ENCODE measurements at places on chromosomes 11 and 22.

DNA sequence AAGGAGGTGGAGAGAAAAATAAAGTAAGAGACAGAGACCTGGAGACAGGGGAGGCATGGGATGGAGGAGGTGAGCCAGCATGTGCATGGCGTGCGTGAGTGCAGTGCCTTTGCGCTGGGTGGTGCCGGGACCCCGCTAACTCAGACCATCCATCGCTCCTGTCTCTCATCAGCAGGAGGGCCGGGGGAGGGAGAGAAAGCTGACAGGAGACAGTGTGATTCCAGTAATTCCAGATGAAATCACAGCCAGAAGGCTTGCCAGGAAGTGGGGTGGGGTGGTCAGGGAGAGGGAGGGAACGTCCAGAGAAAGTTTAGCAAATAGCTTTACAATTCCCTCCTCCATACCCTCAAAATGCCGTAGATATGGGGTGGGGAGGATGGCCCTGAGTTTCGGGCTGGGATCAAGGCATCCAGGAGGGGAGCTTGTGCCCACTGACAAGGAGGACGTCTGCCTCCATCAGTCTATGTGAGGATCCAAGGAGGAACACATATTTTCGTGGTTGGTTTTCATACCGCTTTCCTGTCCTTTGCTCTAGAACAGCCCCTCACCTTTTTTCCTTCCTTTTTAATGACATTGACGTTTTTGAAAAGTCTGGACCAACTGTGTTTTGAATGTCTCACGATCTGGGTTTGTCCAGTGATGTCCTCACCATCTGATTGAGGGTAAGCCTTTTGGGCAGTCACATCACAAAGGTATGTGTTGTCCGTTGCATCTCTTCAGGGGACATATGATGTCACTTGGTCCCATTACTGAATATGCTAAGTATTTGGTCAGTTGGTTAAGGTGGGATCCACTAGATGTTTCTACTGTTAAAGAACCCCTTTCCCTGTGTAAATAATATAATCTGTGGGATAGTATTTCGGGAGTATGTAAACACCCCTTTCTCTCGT is 567.3 kb downstream of the MIAT start:
- DNase-seq: no peak

GRCh38 chr22:48547971-48548370 is 1279.7 kb downstream of the BRD1 start:
- no peak for DNase-seq

GRCh38 chr22:47448231-47449223 is 686.1 kb downstream of the TBC1D22A start:
- DNase-seq: no peak

GRCh38 chr11:117820071-117820470 is 4.5 kb downstream of the FXYD2 start:
- no peak for DNase-seq

DNA sequence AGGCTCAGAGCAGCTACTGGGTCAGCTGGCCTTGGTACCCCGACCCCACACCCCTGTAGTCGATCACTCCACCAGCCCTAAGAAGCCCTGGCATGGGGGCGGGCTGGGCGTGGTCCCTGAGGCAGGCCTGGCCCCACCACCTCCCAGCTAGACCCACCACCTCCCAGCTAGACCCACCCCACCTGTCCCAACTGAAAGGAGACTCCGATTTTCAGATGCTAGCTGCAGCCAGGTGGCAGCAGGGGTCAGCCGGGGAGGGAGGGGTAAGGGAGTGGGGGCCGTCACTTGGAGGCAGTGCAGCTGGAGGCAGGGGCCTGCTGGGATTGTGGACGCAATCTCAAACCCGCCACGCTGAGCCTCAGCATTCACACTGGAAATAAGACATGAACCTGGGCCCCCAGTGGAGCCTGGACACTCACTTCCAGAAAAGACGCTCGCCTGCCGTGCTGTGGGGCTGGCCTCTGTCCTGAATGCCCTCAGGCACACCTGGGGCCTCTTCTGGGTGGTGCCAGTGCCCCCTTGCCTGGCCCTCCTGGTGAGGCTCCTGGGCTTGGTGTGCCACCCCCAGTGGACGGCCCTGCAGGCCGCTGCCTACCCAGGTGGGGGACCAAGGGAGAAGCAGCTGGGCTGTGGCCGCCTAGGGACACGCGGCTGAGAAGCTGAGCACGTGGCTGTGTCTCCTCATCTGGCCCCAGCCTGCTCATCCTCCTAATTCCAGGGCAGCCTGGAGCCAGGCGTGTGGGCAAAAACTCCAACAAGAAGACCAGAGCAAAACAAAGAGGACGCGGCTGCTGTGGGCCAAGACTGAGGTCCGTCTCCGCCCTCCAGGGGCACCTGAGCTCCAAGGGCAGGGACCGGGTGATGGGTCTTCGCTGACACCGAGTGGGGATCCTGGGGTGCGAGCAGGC is 26.7 kb downstream of the OSBPL5 start:
- no peak for DNase-seq

DNA sequence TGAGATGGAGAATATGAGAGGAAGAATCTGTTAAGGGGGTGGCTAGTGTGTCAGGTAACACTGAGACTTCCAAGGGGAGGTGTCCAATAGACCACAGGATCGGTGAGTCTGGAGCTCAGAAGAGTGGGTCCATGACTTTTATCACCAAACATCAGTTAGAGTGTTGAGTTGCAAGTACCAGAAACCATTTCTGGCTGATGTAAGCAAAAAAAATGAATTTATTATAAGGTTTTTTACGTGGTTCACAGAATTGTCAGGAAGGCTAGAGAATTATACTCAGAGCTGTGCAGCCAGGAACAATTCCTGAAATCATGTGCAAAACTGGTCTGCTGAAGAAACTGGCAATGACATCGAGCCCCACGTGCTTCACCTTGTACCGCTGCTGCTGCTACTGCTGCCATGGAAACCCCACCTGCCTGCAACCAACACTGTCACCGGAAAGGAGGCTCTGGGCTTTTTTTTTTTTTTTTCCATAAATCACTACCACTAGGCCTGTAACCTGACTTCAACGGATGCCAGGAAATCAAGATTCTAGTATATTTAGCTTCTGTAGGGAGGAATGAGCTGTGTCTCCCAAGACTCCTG is 16.6 kb upstream of the STK33 start:
- DNase-seq: peak; percentile 68

DNA sequence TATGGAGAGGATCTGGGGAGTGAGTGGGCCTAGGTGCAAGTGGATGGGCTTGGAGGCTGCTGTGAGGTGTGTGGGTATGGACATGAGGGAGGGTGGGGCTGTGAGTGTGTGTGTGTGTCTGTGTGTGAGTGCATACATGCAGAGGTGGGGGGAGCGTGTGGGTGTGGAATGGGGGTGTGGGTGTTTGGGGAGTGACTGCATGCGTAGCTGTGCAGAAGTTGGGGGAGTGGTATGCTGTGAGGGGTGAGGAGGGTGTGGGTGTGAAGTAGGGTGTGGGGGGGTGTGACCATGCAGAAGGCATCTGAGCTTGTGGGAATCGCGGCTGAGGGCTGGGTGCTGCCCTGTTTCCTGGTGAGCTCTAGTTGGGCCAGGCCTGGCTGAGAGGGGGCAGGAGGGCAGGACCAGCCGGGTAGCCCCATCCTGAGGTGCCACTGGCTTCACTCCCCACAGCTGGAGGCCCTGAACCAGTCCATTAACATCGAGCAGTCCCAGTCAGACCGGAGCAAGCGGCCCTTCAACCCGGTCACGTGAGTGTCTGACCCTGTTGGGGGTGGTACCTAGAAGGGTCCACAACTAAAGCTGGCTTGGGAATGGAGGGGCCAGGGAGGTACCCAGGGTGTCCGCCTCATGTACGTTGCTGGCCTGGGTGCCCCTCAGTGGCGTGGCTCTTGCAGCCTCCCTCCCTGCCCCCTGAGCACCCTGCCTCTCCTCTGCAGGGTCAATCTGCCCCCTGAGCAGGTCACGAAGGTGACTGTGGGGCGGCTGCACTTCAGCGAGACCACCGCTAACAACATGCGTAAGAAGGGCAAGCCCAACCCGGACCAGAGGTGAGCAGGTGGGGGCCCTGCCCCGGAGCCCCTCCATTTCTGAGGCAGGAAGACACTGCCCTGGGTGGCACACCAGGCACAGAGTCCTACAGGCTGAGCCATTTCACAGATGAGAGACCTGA is 16.5 kb downstream of the TMEM258 start:
- no peak for DNase-seq

GRCh38 chr22:43441751-43442150 is 29.9 kb downstream of the MPPED1 start:
- no peak for DNase-seq

DNA sequence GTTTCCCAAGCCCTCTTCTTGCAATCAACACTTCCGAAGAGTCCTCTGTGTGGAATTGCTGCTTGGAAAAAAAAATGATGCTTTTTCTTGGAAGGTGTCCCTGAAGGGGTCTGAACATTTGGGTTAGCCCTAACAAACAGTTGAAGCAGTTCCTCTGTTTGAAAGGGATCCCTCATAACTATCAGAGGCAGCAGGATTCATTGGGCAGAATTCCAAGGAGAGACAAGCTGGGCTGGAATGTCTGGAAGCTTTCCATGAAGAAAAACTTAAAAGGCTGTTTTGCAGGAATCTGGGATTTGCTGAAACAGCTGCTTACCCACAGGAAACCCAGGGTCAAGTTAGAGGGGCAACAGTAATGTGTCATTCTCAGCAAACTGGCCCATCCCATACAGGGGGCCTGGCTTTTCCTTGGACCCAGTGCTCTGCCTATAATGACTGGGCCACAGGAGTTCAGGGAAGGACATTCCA is 3.1 kb downstream of the CSNK2A3 start:
- peak; percentile 69 for DNase-seq

DNA sequence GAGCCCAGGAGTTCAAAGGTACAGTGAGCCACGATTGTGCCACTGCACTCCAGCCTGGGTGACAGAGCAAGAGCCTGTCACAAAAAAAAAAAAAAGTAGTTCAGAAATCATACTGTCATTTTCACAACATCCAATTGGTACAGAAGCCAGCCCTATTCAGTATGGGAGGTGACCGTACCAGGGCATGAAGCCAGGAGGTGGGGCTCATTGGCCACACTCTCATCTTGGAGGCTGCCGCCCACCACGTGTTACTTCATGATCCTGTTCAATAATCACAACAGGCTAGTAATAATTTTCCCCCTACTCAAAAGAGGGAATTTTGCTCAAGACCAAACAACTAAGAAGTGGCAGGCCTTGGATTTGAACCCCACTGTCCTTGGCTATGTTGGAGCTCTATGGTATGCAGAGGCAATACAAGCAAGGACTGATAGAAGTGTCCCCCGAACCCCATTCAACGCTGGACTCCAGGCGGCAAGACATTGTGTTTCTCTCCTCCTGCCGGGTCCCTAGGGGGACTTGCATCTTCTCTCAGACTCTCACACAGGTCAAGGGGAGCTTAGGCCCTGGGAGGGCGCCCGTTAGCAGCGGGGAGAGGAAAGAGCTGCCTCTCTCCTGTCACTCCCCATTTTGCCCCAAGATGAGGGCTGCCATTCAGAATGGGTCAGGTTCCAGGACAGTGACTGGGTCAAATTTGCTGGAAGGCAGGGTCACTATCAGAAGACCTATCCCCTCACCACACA is 40.2 kb upstream of the EMID1 start:
- no peak for DNase-seq

GRCh38 chr22:30150212-30150611 is 69.9 kb downstream of the HORMAD2 start:
- no peak for DNase-seq

GRCh38 chr22:26902401-26903029 is 245.1 kb downstream of the MIAT start:
- no peak for DNase-seq

- DNase-seq: no peak
Measured at GRCh38 chr11:8087185-8087584, 6.2 kb downstream of the TUB start.

DNA sequence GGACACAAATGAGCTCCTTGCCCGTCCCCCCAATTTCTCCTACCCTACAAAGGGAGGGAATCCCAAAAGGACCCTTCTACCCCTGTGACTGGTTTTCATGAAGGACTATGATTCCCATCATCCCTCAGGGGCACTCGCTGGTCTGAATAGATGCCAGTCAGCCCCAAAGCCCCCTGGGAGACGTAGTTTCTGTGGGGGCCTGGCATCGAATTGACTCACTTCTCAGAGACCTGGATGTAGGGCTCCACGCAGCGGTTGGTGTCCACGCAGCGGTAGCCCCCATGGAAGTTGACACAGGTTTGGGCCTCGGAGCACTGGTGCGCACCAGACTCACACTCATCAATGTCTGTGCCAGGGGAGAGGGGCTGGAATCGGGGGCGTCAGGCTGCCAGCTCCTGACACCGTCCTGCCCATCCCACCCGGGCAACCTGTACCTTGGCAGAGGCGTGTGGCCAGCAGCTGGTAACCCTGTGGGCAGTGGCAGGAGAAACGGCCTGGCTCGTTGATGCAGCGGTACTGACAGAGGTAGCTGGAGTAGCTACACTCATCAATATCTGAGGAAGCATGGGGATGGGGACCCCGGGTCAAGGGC is 4.4 kb downstream of the EFEMP2 start:
- DNase-seq: no peak

GRCh38 chr11:125886997-125887372 is 483 bp upstream of the HYLS1 start:
- peak; percentile 6 for DNase-seq

GRCh38 chr11:20530942-20531703 is 68.3 kb upstream of the SLC6A5 start:
- no peak for DNase-seq

GRCh38 chr11:66745356-66746235 is 16.6 kb upstream of the SPTBN2 start:
- DNase-seq: no peak

DNA sequence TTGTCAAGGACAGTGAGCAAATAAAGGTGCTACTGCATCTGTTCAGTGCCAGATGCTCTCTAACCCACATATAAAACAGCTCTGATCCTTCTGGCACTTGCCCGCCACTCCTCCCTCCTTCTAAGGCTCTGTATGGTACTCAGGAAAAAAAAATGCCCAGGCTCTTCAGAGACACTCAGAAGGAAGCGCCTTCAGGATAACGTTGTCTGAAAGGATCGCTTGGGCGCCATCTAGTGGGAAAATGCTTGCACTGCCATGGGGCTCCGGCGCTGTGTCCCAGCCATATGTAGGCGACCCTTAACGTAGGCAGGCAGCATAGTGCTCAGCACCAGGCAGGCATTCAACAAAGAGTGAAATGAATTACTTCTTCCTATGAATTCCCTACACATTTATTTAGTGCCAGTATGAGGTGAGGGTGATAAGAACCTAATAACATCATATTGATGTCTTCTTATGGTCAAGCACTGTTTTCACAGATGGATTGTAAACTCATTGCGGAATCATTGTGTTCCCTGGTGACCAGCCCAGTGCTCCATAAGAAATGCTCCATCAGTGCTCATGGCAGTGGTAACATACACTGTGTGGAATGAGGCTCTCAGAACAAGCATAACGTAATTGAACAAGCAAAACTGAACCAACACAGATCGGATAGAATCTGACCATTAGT is 39.6 kb downstream of the PAMR1 start:
- peak; percentile 86 for DNase-seq

DNA sequence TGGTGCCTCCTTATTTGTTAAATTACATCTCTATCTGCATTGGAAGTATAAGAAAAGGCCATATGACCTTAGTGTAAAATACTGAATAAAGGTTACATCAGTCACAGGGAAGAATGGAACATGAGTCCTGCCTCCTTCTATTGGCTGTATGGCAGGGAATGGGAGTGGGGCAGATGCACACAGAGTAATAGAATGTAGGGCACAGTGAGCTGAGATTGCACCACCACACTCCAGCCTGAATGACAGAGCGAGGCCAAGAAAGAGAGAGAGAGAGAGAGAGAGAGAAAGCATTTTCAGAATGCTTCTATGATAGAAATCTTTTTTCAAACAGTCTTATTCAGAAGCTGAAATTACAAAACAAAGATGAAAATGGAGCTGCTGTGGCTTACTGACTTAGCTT is 58.8 kb downstream of the SLN start:
- no peak for DNase-seq

- no peak for DNase-seq
Measured at GRCh38 chr11:118885831-118886565, 2.3 kb downstream of the CXCR5 start.

GRCh38 chr11:34044664-34045485 is 6.7 kb upstream of the CAPRIN1 start:
- no peak for DNase-seq

All from left kidney (tissue), 8 donors.